ENCODE measurements at places on chromosomes 12 and 14.

- no peak for DNase-seq
Measured at GRCh38 chr12:107610021-107610859, 75.4 kb upstream of the PWP1 start.

- DNase-seq = no peak
Measured at GRCh38 chr12:117101953-117102799, 3.0 kb upstream of the TESC start.

DNA sequence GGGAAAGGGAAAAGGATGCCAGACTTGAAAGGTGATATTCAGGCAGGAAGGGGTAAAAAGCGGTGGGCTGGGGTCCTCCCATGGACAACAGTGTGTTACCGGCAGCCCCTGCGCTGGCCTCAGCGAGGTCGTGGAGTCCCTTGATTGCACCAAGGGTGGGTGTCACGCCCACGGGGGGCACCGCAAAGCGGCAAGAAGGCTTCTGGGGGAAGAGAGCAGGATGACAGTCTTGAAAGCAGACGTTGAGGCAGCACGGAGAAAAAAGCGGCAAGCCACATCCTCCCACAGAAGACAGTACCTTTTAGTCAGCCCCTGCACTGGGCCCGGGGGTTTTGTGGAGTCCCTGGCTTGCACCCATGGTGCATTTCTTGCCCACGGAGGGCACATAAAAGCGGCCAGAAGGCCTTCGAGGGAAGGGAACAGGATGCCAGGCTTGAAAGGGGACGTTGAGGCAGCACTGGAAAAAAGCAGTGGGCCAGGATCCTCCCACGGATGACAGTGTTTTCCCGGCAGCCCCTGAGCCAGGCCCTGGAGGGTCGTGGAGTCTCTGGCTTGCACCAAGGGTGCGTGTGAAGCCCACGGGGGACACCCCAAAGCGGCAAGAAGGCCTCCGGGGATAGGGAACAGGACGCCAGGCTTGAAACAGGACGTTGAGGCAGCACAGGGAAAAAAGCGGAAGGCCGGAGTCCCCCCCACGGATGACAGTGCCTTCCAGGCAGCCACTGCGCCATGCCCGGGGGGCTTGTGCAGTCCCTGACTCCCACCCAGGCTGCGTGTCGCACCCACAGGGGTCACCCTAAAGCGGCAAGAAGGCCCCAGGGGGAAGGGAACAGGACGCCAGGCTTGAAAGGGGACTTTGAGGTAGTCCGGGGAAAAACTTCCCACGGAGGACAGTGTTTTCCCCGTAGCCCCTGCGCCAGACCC, 162.2 kb upstream of the ALG10B start:
- DNase-seq = no peak

DNA sequence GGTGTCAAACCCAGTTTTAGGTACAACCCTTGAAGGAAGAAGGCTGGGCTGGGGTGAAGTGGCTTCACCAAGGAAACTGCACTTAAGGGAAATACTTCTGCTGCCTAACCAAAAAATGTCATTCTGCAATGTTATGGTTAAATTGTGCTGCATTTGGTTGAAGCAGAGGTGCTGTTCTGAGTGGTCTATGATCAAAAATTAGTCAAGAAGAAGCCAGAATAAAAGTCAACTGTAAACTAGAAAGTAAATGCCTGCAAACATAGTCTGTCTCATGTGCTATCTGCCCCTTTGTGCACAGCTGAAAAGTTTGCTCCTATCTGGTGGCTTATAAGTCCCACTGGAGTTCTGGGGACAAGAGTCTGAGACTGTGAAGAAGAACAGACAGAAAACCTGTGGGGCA, 158.8 kb downstream of the C12orf42 start:
- DNase-seq = no peak

DNA sequence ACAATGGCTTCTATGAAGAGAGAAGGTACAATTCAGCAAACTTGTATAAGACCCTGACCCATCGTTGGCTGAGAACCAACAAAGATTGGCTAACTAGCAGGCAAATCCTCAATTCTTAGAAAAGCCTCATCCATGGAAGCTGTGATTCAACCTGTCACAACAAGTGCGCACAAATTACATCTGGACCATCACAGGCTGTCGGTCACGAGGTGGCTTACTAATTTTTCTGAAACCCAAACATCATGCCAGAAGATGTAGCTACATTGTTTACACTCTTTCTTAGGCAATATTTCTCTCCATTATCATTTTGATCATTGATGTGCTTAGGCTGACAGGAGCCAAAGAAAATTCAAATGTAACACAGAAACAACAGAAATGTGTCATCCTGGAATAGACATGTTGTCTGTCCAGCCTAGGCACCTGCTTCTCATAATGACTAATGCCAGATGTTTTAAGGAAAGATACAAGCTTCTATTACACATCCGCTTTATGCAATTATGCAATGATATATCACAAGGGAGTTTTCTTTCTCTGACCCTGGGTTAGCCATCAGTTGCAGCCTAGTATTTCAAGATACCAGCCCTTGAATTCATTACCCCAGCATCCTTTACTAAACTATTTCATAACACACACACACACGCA, 92.9 kb upstream of the DIO2 start:
- no peak for DNase-seq

- no peak for DNase-seq
Measured at GRCh38 chr14:84029246-84029645, 1500.7 kb upstream of the FLRT2 start.

GRCh38 chr14:103116636-103117035, 6.6 kb upstream of the TNFAIP2 start:
- no peak for DNase-seq

GRCh38 chr14:89041257-89041582, 216.8 kb downstream of the TTC8 start:
- no peak for DNase-seq

DNA sequence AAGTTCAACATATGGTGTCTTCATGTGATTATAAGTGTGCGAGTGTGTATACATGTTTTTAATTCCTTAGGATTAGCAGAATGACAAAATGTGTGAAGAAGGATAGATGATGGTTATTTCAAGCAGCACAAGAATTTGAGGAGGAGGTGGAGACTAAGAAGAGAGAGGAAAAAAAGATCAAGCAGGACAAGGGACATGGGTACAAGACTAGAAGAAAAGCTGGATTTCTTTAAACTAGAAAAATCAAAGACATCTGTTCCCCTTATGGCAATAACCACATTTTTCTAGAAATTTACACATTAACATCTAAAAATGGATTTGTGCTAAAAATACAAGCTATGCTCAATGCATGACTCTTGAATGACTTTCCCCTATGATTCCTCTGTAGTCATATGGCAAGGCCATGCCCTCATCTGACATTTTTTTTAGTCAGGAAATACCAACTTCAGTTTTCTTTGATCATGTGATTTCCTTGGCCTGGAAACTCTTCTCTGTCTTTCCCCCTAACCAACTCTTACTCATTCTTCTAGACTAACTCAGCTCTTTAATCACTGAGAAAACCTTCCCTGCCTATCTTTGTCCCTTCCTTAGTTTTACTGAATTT, 435.8 kb downstream of the NRXN3 start:
- no peak for DNase-seq

DNA sequence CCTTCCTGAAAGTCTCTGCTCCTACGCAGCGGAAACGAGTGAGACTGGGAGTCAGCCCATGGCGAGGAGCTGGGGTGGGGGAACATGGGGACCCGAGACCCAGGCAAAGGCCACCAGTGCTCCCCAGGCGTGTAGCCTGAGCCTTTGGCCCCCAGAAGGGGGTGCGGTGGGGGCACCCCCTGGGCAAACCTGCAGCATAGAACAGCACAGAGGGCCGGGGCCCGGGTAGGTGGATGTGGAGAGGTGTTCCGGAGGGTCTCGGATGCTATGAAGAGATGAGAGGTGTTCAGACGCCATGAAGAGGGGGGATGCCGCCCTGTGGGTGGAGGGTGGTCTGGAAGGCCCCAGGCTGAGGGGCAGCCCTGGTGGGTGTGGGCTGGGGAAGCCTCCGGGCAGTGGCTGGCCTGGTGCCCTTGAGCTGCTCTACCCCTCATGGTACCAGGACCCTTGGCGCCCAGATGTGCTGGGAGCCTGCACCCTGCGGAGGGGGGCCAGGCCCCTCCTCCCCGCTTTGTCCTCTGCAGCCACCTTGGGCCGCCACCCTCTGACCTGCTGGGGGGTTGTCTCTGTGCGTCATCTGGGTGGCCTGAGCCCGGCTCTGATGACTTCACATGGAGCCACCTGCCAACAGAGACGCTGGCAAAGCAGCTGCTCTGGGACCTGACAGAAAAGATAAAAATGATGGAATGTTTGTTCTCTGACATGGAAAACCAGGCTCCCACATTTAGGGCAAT, 83.4 kb downstream of the KIF26A start:
- DNase-seq = no peak

DNA sequence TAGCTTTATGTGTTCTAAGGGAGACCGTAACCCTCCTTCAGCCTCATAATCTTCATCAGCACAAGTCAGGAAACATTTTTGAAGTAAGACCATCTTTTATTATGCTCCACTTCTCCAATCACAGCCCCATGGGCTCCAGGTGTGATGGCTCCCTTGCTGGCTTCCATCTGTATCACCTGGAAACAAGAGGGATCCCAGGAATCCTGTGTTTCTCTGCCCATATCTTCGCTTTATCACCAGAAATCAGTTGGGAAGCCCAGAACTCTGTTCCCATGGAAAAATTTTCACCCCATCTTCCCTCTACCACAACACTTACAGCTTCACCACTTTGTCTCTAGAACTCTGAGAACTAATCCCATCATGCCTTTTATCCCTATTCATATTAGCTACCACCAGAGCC, 68.3 kb downstream of the METTL25 start:
- DNase-seq = no peak

DNA sequence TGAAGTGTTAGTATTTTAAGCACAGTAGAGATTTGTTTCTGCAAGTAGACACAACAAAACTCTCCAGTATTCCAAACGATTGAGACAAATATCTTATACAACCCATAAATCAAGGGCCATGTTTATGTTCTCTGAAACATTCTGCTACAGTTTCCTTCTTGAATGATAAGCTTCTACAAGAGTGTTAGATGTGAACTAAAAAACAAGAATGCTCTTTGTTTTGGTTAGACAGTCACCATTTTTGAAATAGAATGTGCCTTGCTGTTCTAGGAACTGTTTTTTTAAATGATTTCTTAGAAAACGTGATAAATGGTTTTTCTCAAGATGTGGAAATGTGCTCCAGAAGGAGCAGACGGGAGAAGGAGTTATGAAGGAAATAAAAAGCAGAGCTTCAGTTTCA, 1656.3 kb upstream of the FLRT2 start:
- no peak for DNase-seq

DNA sequence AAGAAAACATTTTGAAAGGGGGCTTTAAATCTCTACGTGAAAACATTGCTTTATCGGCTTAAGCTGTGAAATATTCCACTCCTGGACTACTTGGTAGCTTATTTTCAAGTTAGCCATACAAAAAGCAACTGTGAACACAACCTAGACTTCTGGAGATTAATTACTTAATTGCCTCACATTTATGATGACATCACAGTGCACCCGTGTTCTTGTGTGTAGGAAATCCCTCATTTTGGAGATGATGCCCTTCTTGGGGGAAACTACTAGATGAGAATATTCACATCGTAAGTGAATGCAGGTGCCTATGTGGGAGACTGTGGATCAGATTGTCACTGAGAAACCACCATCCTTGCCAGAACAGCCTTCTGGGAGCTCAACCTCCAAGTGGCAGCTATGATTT, 10.5 kb upstream of the B4GALNT3 start:
- DNase-seq = no peak

GRCh38 chr12:52495389-52495788, 2.3 kb upstream of the KRT6A start:
- DNase-seq = no peak

- DNase-seq = no peak
Measured at GRCh38 chr12:93704122-93704521, 26.9 kb downstream of the CRADD start.

All from HL-60 (cell line).